ENCODE measurements at places on chromosomes 3 and 15.
A peak's percentile ranks its signal among the peaks of the same experiment; 100 is the strongest.

GRCh38 chr3:157059181-157059580, 100.8 kb downstream of the CCNL1 start:
- no peak for DNase-seq

DNA sequence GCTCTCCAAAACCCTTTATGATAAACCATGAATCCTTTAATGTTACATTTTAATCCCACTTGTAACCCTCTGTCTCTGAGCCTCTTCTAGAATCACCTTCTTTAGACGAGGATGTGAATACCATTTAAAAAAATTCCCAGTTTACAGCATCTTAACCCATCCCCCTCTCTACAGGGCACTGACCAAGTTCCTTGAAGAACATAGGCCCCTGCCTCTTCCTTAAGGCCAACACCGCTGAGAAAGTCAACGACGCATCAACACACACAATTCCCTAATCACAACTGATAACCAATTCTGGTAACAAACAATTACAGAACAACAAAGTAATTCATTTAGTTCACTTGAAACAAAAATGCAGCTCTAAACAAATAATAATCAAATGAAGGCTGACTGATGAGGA, 130.3 kb downstream of the DLG1 start:
- no peak for DNase-seq

- DNase-seq: no peak
Observed at GRCh38 chr15:63593705-63594671, 3.2 kb upstream of the FBXL22 start.

DNA sequence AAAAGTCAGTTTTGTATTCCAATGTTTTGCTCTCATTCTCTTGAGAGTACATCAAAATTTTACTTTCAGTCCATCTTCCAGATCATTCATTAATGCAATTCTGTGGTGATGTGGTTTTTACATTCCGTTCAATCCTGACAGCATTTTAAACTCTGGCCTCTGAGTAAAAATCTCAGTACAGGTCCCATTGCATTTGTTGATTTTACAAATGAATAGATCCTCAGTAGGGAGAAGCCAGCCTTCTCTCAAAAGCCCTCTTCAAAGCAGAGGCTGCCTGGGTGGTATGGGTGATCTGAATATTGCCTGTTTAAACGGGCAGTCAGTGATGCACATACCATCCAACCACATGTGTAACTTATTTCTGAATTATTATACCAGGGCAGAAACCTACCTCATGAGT, 72.5 kb upstream of the TSC22D2 start:
- no peak for DNase-seq

DNA sequence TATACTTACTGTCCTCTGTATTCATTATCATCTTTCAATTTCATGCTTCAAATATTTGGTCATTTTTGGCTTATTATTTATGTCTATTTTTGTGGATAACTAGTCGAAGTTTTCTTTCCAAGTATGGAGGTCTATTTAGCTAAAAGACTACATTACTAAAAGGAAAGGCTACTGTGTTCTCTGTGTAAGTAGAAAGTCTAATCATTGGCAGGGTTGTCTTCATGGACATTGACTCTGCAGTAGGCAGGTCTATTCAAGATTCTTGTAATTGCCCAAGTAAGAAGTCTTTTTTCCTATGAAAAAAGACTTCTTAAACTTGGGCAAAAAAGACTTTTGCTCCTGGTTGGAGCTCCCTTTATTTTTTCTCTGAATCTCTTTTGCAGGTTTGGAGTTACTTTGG, 368.6 kb upstream of the GRM7 start:
- no peak for DNase-seq

DNA sequence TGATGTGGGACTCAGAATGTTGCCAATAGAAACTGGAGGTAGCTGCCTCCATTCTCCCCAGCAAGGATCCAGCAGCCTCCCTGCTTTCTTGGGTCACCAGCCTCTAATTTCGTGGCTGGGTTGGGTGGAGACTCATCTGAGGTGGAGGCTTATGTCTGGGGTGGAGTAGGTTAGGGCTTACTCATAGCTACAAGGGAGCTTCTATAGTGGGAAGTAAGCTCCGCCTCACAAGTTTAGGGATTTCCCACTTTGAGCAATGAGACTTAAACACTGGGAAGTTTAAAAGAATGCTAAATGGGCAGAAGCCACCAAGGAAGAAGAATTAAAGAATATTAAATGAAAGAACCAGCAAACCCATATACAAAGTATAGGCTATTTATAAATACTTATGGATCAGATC, 63.8 kb downstream of the GJD2 start:
- DNase-seq: no peak

DNA sequence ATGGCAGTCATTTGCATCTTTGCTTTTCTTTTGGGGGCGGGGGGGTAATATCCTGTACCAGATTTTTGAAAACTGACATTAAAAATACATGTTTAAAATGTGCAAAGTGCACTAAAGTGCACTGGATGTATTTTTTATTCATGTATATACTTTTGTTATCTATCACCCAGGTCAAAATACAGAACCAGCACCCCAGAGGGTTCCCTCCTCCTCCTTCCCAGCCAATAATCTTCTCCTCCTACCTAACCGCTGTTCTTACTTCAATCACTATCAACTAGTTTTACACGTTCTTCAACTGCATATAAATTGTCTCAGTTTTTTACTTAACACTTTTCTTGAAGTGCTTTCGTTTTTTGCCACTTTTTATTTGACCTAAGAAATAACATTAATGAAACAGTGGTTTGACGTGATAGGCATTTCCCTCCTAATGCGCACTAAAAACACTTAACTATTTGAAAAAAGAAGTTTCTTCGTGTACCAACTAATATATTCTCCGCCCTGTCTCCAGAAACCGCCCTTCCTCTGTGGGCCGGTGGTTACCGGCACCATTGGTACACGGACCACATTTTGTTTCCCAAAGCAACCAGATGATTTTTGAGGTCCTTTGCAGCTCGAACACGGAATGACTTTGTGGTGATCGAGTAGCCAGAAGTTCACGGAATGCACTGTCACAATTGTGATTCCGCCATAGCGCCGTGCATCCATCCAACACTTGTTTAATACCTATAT, 836 bp upstream of the AKAP13 start:
- DNase-seq: peak; percentile 12

GRCh38 chr15:100760357-100760903, 119.2 kb upstream of the ALDH1A3 start:
- DNase-seq: no peak

DNA sequence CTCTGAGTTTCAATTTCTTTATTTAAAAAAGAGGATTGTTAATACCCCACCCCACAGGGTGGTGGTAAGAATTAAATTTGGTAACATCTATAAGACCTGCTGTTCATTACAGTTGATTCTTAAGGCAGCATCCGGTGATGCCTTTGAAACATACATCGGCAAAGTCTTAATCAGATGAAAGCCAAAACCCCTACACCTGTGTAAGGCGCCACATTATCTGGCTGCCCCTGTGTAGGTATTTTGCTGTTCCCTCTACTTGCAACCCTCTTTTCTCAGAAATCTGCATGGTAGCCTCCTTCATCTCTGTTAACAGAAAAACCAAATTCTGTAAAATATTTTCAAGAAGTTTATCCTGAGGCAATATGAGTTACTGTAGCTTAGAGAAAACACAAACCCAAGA, 90.0 kb downstream of the ST6GAL1 start:
- DNase-seq: no peak

DNA sequence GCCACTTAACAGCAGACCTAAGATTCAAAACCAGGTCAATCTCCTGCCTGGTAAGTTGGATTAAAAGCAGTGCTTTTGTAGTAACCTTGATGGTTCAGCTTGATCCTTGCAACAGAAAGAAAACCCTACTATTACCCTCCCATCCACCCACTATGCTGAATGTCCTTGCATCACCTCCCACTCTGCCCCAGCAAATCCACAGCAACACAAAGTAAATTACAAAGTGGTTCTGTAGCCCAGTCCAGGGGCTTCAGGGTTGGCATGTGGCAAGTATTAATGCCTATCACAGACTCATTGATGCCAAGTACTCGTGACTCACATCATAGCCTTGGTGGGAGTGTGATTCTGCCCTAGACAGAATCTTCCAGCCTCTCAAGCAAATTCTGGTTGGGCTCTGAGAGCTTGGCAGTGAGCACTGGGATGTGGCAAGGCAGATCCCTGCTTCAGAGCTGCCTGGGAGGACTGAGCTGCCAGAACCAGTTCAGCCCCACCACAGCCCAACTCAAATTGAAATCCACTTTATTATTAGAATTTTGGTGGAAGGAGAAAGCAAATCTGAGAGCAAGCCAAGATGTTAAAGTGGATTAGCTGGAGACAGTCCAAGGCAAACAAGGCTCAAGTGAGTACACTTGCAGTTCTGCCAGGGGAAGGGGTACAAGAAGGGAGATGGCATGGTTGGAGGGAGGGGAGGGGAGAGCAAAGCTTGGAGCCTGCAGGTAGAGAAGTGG, 225.8 kb upstream of the UMPS start:
- peak; percentile 27 for DNase-seq

- no peak for DNase-seq
Observed at GRCh38 chr3:106167728-106168127, 298.9 kb upstream of the CBLB start.

All from Ammon's horn (tissue), 1 donor.